ENCODE measurements at places on chromosomes 1 and 21. TPM values are rescaled to one million over a fixed set of nuclear protein-coding genes. Genes with fewer than 3 reads are reported as not detected.

The FAM151A gene
- total RNA-seq = not detected

The CHI3L2 gene
- not detected for total RNA-seq

The MRPS14 gene
- 23.0 TPM for total RNA-seq

The NGF gene
- total RNA-seq = 30.6 TPM

The NPHS2 gene
- total RNA-seq = not detected

The WNT9A gene
- 4.9 TPM for total RNA-seq

The TFAP2E gene
- total RNA-seq = 0.32 TPM

The B3GALT2 gene
- total RNA-seq = 8.3 TPM

The ZBTB21 gene
- total RNA-seq = 16.9 TPM

The SAMD13 gene
- total RNA-seq = 0.49 TPM

The SGIP1 gene
- 50.0 TPM for total RNA-seq

The C1orf210 gene
- total RNA-seq = not detected

The GPR37L1 gene
- not detected for total RNA-seq

The DPT gene
- 2.4 TPM for total RNA-seq

The RSPO1 gene
- 2.4 TPM for total RNA-seq

The SH3D21 gene
- total RNA-seq = 7.2 TPM

The SERTAD4 gene
- 25.7 TPM for total RNA-seq
